ENCODE measurements at places on chromosomes 3 and 15.

- no peak for DNase-seq
These were observed 7.5 kb downstream of the POLG start for GRCh38 chr15:89327113-89327512.

- no peak for DNase-seq
These were observed 14.7 kb downstream of the EDEM1 start for GRCh38 chr3:5202222-5202621.

DNA sequence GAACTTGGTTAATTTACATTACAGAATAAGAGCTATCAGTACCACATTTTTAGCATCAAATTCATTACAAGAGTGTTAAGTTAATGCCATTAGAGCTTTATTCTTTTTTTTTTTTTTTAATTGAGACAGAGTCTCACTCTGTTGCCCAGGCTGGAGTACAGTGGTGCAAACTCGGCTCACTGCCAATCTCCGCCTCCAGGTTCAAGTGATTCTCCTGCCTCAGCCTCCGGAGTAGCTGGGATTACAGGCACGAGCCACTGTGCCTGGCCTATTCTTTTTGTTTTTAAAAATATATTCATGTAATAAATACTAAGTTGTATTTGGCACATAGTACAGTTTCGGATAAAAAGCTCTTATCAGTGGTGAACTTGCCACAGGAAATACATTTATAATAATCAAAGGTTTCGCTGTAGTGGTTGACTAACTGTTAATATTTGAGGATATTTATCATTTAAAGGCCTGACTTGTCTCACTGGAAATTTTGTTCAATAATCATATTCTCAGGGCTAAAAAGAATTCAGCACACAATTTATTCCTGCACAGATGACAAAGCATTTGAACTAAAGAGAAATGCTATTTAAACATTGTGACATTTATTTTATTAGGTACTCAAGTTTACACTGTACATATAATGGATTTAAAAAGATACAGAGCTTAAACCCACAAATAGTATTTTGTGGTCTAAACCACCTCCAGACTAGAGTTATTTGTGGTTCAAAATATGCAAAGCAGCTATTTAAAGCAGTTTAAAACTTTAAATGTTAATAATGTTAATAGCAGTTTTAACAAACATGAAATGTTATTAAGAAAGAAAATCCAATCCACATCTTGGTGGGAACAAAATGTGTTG is 6.1 kb upstream of the LEKR1 start:
- DNase-seq = no peak

DNA sequence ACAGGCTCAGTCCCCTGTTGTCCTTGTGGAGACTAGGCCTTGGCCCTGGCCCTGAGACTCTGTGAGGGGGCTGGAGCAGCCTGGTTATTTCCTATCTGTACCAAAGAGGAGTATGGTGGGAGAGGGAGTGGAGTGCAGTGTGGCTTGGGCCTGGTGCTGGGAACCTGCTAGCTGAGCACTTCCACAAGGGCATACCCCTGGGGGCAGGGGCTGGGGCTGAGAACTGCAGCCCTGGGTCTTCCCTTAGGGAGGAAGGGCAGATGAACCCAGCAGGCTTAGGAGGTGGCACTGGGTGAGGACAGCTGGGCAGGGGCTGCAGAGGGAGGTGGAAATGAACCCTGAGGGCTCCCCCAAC is 3.5 kb upstream of the CHST14 start:
- DNase-seq = no peak

DNA sequence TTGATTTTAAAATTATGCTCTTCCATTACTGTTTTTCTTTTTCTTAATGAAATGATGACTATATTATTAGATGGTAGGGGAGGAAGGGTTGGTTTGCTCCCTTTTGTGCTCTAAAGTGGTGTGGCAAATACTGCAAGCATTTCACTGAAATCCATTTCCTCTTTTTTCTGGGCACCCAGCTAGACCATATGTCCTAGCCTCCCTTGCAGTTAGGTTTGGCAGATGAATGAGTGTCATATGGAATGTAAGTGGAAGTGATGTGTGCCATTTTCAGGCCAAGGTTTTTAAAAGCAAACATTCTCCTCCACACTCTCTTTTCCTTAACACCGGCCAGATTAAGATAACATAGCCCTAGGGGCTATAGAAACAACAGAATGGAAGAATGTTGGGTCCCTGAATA is 363.0 kb downstream of the FGF12 start:
- no peak for DNase-seq
